ENCODE measurements at places on chromosomes 3 and 15. TPM values are rescaled to one million over a fixed set of nuclear protein-coding genes. Genes with fewer than 3 reads are reported as not detected.

KIF7 gene
- 28.4 TPM for total RNA-seq

- no peaks in the 10 kb centered on the region for H3K27me3 ChIP-seq
- no peaks in the 10 kb centered on the region for H3K36me3 ChIP-seq
- H3K27ac ChIP-seq = no peak overlapping the region
- DNase-seq = no peak
- no peaks in the 10 kb centered on the region for H3K4me1 ChIP-seq
Observed at GRCh38 chr3:166837535-166837934, 542.6 kb downstream of the ZBBX start.

THAP10 gene
- total RNA-seq = 0.81 TPM

TM4SF1 gene
- total RNA-seq = 342 TPM

DNA sequence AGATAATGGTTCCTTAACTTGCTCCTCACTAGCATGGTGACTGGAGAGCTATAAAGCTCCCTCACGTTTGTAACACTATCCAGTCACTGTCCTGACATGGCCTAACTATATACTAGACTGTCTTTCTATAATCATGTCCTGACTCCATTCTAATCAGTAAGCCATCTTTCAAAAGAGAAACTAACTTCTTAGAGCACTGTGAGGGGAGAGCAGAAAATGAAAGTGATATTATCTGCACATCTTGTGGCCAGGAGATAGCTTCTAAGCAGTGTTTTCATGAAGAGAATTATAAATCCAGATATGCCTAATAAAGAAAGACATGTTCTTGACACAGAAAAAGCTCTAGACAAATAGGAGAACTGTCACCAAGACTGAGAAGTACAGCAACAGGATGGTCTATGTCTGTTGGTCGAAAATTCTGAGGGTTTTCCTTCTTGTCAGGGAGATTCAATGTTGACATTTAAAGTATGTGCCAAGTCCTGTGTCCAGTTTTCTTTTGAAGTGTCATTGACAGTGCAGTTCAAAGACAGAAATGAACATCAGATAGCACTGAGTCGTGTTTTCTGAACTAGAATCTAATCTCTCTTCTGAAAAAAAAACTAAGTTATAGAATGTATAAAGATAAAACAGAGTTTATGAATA, 230.6 kb upstream of the PEX5L start:
- no peaks in the 10 kb centered on the region for H3K27me3 ChIP-seq
- no peaks in the 10 kb centered on the region for H3K36me3 ChIP-seq
- H3K4me3 ChIP-seq = no peak overlapping the region

DNA sequence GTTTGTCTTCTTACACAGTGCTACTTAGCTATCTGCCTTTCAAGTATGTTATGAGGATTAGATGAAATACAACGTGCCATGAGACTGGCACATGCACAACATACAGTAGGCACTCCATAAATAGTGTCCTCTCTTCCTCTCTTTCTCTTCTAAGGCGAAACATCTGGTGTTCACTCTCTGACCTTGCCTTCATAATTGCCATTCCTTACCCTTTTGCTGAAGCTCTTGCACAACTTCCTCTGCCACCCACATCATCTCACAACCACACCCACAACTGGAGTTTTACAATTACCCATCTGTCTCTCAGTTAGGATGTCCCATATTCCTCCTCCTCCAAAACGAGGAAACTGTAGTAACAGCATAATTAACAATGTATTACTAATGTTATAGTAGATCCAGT, 26.4 kb upstream of the ACP3 start:
- no peak overlapping the region for H3K4me3 ChIP-seq
- H3K4me1 ChIP-seq = no peaks in the 10 kb centered on the region
- no peaks in the 10 kb centered on the region for H3K36me3 ChIP-seq
- no peaks in the 10 kb centered on the region for H3K27me3 ChIP-seq
- no peak for DNase-seq

GRCh38 chr3:101861789-101862415, 12.6 kb downstream of the NFKBIZ start:
- peaks cover 14% of the 10 kb centered on the region for H3K4me1 ChIP-seq
- H3K27ac ChIP-seq = no peak overlapping the region
- no peak overlapping the region for H3K4me3 ChIP-seq
- no peak for DNase-seq

POPDC2 gene
- total RNA-seq = 35.2 TPM

DNA sequence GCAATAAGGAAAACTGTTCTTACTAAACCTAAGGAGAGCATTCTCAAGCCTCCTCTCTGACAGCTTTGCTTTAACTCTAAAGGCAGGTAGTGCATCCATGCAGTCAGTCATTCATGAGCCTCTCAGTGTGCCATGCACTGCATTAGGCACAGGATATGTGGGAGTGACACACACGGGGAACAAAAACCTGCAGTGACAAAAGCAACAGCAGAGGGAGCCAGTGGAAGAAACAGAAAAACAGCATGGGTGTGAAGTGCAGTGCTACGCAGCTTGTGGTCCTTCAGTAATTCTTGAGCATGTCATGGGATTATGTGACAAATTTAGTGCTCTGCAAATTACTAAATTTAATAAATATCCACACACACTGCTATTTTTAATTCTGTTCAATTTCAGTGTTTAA, 230.7 kb downstream of the BBX start:
- H3K4me1 ChIP-seq = peaks cover under 1% of the 10 kb centered on the region
- H3K4me3 ChIP-seq = no peak overlapping the region
- no peak overlapping the region for H3K27ac ChIP-seq
- no peaks in the 10 kb centered on the region for H3K27me3 ChIP-seq
- DNase-seq = no peak

DNA sequence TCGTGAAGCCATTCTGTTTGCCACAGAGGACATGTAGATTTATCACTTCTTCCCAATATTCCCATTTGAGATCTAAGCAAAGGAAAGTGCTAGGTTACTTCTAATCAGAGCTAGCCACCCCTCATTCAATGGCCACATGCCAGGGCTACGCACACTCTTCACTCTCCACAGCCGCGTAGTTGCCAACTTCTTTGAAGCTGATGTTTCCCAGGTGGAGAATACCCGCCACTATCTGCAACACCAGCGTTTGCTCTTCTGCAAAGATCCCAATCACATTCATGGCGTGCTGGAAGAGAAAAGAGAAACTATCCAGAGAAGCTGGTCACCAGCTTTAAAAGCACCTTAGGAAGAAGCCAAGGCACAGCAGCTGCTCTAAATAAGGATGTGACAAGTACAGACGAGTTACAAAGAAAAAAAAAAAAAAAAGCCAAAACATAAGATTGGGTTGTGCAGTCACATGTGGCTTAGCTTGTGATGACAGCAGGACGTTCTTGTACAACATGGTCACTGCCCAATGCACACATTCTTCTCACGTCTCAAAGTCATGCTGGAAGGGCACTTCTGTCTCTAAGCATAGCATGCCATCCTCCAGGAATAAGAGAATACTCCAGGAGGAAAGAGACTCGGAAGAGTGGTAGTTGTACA, 16.4 kb downstream of the LDHAL6B start:
- H3K4me1 ChIP-seq = peaks cover 24% of the 10 kb centered on the region
- H3K27ac ChIP-seq = no peak overlapping the region
- no peak overlapping the region for H3K4me3 ChIP-seq
- peaks cover 10% of the 10 kb centered on the region for H3K36me3 ChIP-seq

ERICH6 gene
- total RNA-seq = not detected

DNA sequence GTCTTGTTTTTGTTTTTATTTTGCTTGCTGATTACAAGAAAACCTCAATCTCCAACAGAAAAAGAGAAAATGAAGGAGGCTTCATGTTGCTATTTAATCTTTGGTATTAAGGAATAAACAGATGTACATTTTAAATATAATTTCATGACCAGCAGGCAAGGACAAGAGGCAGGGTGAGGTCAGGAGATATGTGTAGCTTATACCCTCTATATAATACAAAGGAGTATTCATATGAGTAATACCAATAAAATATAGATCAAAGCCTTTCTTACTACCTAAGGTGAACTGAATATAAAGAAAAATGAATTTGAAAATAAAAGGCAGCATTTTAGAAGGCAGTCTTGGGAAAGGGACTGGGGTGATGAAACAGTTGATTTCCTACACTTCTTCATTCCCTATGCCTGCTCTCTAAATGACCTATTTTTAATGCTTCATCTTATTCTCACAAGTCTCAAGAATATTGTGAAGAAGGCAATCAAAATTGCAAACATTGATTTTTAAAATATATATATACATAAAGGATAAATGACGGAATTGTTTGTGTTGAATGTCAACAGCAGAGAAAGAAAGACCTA, 8.6 kb upstream of the CBLB start:
- peaks cover 13% of the 10 kb centered on the region for H3K4me1 ChIP-seq
- no peak overlapping the region for H3K4me3 ChIP-seq
- DNase-seq = no peak
- no peaks in the 10 kb centered on the region for H3K36me3 ChIP-seq
- no peak overlapping the region for H3K27ac ChIP-seq

- no peaks in the 10 kb centered on the region for H3K36me3 ChIP-seq
- no peak overlapping the region for H3K4me3 ChIP-seq
- H3K27me3 ChIP-seq = no peaks in the 10 kb centered on the region
- peaks cover 6% of the 10 kb centered on the region for H3K4me1 ChIP-seq
- no peak overlapping the region for H3K27ac ChIP-seq
Observed at GRCh38 chr3:188067932-188068331, 86.0 kb upstream of the LPP start.

COL6A5 gene
- not detected for total RNA-seq

DNA sequence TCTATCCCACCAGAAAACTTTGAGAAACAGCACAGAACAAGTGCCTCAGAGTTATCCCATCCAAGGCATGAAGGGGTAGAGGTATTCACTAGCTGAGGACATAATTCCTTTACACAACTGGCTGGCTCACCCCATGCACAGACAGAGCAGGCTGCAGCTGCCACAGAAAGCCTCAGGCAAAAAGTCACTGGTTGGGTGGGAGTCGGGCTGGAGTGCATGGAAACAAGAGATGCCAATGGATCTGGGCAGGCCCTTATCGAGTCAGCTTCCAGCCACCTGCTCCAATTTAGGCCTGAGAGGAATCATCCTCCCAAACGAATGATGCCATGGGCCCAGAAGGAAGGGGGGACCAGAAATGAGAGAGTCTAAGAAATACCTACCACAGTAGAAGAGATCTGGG, 83.0 kb downstream of the RSL24D1 start:
- H3K4me3 ChIP-seq = no peak overlapping the region
- no peaks in the 10 kb centered on the region for H3K27me3 ChIP-seq
- no peaks in the 10 kb centered on the region for H3K36me3 ChIP-seq
- no peaks in the 10 kb centered on the region for H3K4me1 ChIP-seq
- no peak overlapping the region for H3K27ac ChIP-seq

HGD gene
- total RNA-seq = not detected

DNA sequence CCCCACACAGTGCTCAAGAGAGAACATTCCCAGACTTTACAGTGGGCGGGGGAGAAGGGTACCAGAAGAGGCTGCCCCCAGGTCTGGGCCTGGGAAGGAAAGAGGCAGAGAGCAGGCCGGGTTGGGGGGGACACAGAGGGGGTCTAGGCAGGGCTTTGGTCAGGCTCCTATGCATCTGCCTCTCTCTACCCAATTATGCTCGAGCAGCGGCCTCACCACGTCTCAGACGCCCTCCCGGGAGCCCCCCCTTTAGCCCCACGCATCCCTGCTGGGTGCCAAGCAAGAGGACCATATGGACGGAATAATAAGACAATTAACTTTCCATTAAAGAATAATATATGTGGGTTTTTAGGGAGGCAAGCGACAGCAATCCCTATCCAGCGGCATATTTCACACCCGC, 32.8 kb downstream of the CACNA2D2 start:
- no peaks in the 10 kb centered on the region for H3K36me3 ChIP-seq
- H3K27ac ChIP-seq = no peak overlapping the region
- H3K4me3 ChIP-seq = no peak overlapping the region
- no peak for DNase-seq
- H3K27me3 ChIP-seq = no peaks in the 10 kb centered on the region

DNA sequence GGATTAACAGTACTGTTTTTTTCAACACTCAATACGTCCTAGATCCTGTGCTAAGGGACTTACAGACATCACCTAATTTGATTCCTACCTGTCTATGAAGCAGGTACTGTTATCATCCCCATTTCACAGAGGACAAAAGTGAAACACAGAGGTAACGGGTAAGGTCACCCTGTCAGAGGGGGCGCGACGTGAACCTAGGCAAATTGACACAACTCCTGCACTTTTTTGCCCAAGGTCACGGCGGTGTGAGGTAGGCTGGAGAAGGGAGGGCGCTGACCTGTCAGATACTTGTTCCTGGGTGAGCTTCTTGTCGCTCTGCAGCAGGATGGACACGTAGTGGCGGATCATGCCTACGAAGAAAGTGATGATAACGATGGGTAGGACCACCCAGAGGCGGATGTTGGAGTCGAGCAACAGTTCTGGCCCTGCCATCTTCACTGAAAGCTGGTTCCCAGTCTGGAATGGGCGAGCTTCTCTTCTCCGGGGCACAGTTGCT, 363 bp downstream of the EMC3 start:
- peaks cover 40% of the 10 kb centered on the region for H3K4me1 ChIP-seq
- no peaks in the 10 kb centered on the region for H3K36me3 ChIP-seq
- no peak for DNase-seq
- no peaks in the 10 kb centered on the region for H3K27me3 ChIP-seq
- peak overlapping the region; percentile 83 for H3K27ac ChIP-seq
- peak overlapping the region; percentile 81 for H3K4me3 ChIP-seq

DNA sequence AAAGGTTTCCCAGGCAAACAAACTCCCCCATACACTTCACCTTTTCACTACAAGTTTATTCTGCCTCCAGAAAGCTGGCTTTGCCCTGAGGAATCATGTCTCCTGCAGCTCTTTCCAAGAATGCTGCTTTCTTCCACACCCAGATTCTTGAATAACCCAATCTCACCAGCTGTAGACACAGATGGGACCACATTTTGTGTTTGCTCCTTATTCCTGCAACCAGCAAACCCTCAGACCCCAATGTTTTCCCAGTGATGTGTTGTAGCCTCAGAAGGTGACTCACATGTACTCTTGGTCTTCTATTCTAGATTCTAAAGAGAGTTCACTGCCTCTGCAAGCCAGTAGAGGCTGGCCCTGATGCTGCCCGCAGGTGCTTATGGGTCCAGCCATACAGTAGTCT, 23.6 kb upstream of the TRIM59 start:
- H3K4me3 ChIP-seq = no peak overlapping the region
- H3K36me3 ChIP-seq = no peaks in the 10 kb centered on the region
- no peaks in the 10 kb centered on the region for H3K4me1 ChIP-seq
- no peaks in the 10 kb centered on the region for H3K27me3 ChIP-seq
- H3K27ac ChIP-seq = no peak overlapping the region

DNA sequence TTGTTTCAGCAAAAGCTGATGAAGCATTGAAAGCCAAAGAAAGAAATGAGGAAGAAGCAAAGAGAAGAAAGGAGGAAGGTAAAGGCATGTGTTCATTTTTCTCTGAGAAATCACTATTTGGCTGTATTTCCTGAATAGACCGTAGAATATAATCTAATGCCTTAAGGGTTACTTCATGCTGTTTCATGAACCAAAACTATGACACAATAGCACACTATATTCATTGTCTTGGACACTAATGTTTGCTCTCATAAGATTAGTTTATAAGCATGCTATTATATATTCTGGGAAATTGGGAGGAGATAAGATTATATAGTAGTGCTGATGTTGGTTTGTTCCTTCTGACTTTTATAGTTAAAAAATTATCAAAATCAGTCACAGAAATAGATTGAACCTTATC, 110.1 kb upstream of the MLF1 start:
- no peak overlapping the region for H3K27ac ChIP-seq
- DNase-seq = no peak
- H3K4me1 ChIP-seq = no peaks in the 10 kb centered on the region
- H3K27me3 ChIP-seq = no peaks in the 10 kb centered on the region

All from thoracic aorta (tissue), 2 donors.